Neural crest cell (in vitro differentiated cells): ENCODE measurements at places on chromosomes 3 and 15.

- no peak for DNase-seq
These were observed 40.0 kb downstream of the CTXND1 start for GRCh38 chr15:80211976-80212375.

- DNase-seq = no peak
These were observed 246.1 kb downstream of the SI start for GRCh38 chr3:164832216-164832615.

GRCh38 chr3:69439643-69440270 is 53.9 kb upstream of the FRMD4B start:
- DNase-seq = no peak

- DNase-seq = no peak
These were observed 12.1 kb downstream of the GOLM2 start for GRCh38 chr15:44300572-44300971.

- no peak for DNase-seq
These were observed 107.4 kb upstream of the ACP3 start for GRCh38 chr3:132209855-132210254.

DNA sequence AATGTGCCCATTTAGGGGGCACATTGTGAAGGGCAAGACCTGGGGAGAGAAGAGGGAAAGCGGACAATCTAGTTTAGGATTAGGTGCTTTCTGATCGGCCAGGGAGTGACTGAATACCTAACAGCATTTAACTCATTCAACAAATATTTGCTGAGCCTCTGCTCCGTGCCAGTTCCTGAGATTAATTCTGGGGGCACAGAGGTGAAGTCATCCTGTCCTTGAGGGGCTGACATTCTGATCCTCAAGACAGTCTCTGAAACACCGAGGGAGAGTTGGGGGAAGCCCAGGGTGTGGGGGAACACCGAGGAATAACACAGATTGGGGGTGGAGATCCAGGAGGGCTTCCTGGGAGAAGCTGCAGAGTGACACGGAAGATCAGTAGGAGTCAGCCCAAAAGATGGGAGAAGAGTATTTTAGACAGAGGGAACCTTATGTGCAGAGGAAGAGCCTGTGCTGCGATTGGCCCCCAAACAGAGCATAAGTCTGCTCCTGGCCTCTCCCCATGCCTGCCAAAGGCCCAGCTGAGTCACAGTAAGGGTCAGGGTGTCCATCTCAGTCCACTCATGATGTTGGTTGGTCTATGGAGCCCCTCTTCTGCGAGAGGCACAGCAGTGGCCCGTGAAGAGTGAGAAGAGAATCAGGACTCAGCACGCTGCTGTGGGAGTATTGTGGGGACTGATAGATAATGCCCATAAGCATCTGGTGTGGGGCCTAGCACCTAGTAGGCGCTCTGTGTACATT is 60.2 kb downstream of the AMOTL2 start:
- no peak for DNase-seq
